ENCODE measurements at places on chromosomes 16 and 17.

- peak; percentile 72 for DNase-seq
Observed at GRCh38 chr17:3603119-3603869, 5.9 kb downstream of the TRPV1 start.

DNA sequence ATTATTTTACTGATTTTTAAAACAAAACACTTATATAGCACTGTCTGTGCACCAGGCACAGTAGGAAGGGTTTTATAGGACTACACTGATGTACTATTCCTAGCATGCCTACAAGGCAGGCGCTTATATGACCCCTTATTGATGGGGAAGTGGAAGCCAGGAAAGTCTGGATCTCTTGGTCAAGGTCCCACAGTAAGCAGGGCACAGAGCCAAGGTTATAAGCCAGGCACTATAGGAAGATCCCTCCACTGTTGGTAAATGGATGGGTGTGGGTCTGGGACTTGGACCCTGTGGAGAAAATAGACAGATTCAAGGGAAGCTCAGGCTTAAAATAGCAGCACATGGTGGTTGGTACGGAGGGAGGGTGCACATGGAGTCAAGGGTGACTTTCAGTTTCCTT, 59.1 kb upstream of the PLCG2 start:
- DNase-seq = no peak

GRCh38 chr16:72930396-72930795, 117.5 kb downstream of the ZFHX3 start:
- no peak for DNase-seq

DNA sequence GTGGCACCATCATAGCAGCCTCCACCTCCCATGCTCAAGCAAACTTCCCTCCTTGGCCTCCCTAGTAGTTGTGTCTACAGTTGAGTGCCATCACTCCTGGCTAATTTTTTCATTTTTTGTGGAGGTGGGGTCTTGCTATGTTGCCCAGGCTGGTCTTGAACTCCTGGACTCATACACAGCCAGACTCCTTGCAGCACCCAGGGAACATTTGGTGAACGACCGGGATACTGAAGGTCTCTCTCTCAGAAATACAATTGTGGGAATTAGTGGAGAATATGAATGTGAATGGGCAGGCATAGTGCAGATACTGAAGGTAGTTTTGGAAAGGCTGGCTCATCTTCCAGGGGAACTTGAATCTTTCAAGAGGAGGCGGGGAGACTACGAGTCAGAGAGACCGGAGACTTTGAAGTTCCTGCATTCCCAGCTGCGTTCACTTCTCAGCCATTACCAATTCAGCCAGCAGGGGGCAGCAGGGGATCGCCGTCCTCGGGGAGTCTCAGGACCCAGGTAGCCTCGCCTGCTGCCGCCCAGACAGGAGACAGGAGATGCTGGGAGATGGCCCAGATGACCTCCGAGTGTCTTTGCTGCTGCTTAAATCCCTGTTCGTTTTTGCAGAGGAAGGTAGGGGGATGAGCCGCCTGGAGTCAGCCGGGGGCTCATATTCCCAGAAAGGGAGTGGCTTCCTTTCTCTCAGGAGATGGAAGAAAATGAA, 68.6 kb downstream of the HAPSTR1 start:
- DNase-seq = peak; percentile 49

DNA sequence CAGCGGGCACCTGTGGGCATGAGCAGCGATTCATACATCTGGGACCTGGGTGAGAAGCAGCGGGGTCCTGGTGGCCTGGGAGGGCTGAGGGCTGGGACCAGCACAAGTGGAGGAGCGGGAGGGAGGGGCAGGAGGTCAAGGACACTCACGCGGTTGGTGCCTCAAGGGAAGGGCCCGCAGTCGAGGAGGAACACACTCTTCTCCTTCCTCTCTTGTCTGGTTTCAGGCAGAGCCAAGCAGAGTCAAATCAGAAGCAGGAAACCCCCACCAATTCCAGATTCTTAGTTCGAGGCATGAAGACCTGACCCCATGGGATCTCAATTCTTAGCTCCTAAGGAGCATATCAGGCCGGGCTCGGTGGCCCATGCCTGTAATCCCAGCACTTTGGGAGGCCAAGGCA, 15.7 kb downstream of the DNAI2 start:
- DNase-seq = no peak

GRCh38 chr16:46896314-46896968, 12.3 kb downstream of the GPT2 start:
- no peak for DNase-seq

All from AG10803 (cell line).